ENCODE measurements at places on chromosomes 4 and X.

GRCh38 chr4:139817657-139818452 lies 152.2 kb downstream of the MGST2 start:
- no peak for DNase-seq

- no peak for DNase-seq
These were observed 7.3 kb upstream of the MSL3 start for GRCh38 chrX:11750694-11751093.

GRCh38 chr4:76585272-76585671 lies 150.2 kb downstream of the SHROOM3 start:
- no peak for DNase-seq

DNA sequence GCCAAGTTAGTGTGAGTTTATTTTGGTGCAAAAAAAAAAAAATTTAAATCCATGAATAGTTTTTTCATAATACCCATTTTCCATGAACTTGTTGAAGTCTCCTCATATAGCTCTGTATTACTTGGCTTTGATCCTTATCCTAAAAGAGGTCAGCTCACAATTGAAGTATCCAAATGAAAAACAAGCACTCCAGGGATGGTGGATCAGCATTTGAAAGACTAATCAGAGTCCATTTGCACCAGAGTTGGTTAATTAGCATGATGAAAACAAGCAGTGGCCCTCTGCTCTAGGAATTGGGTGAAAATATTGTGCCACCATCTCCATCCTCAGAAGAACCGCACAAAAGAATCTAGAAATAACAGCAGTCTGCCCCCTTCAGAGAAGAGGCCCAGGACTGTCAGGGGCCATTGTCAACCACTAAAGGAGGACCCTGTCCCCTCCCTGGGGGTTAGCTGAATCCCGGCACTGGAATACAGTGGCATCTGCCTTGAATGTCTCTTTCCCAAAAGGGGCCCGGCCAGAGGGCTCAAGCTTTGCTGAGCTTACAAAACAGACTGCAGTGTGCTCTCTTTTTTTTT lies 24.7 kb downstream of the SH3KBP1 start:
- no peak for DNase-seq

DNA sequence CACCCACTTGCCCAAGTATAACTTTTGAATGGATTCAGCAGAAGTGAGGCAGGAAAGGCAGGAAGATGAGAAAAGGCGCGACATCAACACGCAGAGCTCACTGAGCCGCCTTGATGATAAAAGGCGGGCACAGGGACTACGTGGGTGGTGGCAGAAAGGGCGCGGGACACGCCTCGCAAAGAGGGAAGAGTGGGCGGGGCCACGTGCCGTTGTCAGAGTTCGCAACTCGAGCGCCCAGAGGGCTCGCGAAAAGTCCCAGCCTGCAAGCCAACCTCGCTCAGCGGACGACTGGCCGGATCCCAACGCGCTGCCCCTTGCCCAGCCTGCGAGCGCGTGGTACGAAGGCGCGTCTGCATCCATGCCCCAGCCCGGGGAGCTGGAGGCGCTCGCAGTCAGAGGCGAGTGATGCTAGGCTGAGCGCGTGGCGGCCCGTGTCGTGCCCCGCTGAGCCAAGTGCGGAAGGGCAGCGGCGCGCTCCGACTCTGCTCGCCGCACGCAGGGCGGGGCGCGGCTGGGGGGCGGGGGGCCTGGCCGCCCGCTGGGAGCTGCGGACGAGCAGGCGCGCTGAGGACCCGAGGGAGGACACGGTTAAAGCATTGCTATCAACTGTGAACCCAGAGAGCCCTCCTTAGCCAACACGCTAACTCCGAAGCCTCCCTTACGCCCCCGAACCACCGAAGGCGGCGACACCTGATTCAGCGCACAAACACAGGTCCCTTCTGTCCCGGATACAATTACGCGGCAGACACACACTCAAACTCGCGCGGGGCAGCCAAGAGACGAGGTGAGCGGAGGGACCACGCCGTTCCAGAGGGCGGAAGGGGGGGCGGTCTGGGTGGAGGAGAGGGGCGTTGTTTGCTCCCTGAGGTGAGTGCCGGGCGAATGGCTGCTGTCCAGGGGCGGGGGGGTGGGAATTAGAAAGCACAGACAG lies at the start of gene UGT8:
UGT8 (plus strand) TSS at position 617 of the 931 bp plus-strand sequence. CDS start 24,074 bp downstream, outside the sequence.
- no peak for DNase-seq

All from central memory CD8-positive, alpha-beta T cell (primary cell).